ENCODE measurements at places on chromosomes 16 and 17.

GRCh38 chr16:85833219-85833920 is 33.9 kb downstream of the COX4I1 start:
- no peak for DNase-seq

DNA sequence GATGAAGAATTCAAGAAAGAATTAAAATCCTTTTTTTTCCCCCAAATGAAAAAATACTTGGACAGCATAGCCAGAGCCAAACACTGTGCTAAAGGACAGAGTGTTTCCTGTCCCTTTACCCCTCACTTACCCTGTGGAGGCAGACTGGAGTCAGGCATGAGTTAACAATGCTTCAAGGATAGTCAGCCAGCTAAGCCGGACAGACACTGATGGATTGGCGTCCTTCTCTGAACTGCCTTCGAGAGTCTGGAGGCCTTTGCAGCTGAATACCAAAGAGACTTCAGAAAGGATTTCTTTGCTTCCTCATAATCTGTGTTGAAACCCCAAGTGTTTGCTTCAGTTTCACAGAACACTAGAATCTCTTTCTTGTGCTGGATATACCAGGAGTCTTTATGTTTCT is 4.6 kb downstream of the METTL9 start:
- peak; percentile 69 for DNase-seq

DNA sequence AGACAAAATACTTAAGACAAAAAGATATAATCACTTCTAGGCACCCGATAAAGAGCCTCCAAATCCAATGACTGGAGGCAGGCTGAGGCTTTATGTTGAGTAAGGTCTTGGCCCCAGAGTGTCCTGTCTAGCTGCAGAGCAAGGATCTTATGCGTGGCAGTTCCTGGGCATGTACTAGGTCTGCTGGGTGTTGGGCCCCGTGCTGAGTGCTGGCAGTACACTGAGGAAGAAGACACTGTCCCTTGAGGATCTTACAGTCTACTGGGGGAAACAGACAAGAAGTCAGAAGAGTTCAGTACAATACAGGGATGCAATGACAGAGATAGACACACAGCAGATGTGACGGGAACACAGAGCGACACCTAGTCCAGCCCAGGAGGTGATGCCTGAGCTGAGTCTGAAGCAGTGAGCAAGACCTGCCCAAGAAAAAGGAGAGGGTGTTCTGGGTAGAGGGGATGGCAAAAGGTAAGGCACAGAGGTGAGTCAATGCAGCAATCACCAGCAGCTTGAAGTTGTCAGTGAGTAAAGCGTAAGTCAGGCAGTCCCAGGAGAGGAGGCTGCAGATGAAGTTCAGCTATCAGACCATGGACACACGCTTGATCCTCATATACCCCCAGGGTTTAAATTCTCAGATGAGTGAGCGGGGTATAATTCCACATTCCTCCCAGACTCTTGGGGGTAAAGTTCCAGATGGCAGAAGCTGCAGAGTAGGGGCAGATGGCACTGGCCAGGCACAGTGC is 18.1 kb downstream of the MAP3K14 start:
- DNase-seq = peak; percentile 69

GRCh38 chr17:1992541-1992940 is 32.6 kb downstream of the RTN4RL1 start:
- no peak for DNase-seq

DNA sequence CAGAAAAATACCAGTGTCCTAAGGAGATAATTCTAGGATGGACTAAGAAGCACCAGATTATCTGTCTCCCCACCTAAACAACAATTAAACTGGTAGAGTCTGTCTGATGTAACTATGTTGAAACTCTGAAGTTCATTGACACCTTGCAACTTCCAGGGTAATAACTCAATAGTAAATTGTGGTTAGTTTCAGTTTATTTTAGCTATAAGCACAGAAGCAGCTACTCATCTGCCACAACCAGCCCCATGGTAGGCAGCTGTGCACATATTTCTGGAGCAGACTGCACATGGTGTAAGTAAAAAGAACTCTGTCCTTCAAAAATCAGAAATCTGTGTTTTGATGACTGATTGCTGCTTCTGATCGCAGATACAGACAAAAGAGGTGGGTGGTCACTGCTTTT is 852.1 kb downstream of the CDH11 start:
- no peak for DNase-seq

- DNase-seq = no peak
Measured at GRCh38 chr16:89230255-89230654, 12.8 kb downstream of the ZNF778 start.

DNA sequence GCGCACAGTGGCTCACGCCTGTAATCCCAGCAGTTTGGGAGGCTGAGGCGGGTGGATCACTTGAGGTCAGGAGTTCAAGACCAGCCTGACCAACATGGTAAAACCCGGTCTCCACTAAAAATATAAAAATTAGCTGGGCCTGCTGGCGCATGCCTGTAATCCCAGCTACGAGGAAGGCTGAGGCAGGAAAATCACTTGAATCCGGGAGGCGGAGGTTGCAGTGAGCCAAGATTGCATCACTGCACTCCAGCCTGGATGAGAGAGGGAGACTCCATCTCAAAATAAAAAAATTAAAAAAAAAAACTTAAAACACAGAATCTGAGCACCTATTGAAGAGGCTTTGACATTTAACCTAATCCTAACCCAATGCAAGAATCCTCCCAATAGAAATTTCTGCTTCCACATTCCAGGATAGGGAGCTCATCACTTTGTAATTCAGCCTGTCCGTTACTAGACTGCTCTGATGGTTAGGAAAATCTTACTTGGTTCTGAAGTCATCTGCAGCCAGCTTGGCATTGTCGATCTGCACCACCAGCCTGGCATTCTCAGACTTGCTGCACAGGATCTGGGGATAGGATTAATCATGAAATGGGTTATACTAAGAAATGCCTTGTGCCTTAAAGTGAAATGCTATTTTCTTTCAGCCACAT is 2.1 kb downstream of the KRT33B start:
- peak; percentile 87 for DNase-seq

Measured in kidney tubule cell (primary cell).